ENCODE measurements at places on chromosomes 7 and 10.

- no peak for DNase-seq
Observed at GRCh38 chr7:46129831-46130230, 208.8 kb upstream of the IGFBP3 start.

DNA sequence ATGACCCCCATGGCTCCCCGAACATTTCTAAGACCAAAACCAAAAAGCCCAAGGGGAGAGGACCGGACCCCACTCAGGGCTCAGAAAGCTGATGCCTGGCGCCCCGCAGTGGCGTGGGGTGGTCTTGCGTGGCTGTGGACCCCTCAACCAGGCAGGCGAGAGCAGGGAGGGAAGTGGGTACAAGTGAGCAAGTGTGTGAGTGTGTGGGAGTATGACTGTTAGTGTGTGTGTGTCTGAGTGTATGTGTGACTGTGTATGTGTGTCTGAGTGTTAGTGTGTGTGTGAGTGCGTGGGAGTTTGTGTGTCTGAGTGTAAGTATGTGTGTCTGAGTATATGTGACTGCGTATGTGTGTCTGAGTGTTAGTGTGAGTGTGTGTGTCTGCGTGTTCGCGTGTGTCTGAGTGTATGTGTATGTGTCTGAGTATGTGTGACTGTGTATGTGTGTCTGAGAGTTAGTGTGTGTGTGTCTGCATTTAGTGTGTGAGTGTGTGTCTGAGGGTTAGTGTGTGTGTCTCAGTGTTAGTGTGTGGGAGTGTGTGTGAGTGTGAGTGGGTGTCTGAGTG is 34.0 kb upstream of the INSIG1 start:
- DNase-seq: no peak

GRCh38 chr7:104978460-104978859 is 35.5 kb upstream of the KMT2E start:
- no peak for DNase-seq

DNA sequence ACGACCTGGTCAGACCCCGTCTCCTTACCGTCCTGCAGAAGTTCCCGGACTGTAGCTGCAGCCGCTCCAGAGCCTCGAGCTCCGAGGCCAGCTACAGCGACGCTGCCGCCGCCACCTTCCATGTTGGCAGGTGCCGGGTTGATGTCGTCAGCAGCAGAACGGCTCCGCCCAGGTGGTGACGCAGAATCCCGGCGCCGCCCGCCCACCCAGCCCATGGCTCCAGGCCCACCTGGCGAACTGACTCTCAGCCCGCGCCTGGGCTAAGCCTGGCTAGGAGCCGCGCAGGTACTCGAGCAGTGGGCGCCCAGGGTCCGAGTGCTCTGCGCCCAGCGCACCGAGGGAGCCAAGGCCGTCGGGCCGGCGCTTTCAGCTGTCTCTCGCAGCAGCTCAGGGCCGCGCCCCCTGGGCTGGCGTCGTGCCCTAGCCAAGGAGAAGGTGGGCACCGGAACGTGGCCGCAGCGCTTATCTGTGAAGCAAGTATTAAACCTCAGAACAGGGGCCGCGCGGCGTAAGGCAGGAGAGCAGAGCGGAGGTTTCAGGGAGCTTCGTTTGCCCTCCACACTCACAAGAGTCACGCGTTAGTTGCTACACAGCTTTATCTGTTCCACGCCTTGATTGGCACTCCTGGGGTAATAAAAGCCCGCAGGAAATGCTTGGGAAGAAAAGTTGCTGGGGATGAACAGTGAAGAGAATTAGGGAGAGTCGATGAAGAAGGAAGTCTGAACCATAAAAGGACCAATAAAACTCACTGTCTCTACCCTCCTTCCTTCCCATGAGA is at the start of the genes COG5 and DUS4L:
Gene COG5 (minus strand): TSS at position 146 of the 778 bp plus-strand sequence. CDS start 24 bp downstream, at position 122.
Gene DUS4L (plus strand): TSS at position 197 of the 778 bp plus-strand sequence. CDS start 3,100 bp downstream, outside the sequence.
- DNase-seq: peak; percentile 70

DNA sequence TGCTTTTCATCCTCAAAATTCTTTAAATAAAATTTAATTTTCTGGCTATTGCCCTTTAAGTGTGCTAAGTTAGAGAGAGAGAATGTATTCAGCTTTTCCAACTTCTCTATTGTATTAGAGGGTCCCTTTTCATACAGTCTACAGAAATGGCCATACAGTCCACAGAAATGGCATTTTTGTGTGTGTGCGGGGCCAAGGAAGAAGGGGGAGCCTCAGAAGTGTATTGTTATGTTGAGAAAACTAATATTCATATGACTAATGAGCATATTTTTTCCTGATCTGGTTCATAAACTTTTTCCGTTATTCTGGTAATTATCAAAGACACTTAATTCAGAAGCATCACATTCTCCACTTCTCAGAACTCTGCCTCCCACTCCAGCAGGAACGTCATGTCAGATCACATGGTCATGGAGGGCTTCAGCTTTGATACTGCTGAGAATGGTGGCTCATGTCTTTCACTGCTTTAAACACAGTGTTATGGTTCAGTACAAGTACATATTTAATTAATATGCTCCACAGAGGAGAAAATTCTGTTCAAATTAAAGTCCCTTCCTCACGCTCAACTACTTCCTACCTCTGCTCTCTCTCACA is 37.1 kb downstream of the ELMO1 start:
- no peak for DNase-seq

DNA sequence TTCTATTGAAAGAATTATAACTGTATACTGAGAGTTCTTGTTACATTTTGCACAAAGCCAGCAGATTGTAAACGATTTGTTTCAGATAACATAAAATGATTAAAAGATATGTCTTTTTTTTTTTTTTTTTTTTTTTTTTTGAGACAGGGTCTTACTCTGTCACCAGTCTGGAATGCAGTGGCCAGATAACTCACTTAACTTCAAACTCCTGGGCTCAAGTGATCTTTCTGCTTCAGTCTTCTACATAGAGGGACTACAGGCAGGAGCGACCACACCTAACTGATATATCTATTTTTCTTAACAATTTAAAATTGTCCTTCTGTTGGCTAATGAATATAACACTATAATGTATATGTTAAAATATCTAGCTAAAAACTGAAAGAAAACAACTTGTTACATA is 317.3 kb upstream of the CACNA2D1 start:
- no peak for DNase-seq

DNA sequence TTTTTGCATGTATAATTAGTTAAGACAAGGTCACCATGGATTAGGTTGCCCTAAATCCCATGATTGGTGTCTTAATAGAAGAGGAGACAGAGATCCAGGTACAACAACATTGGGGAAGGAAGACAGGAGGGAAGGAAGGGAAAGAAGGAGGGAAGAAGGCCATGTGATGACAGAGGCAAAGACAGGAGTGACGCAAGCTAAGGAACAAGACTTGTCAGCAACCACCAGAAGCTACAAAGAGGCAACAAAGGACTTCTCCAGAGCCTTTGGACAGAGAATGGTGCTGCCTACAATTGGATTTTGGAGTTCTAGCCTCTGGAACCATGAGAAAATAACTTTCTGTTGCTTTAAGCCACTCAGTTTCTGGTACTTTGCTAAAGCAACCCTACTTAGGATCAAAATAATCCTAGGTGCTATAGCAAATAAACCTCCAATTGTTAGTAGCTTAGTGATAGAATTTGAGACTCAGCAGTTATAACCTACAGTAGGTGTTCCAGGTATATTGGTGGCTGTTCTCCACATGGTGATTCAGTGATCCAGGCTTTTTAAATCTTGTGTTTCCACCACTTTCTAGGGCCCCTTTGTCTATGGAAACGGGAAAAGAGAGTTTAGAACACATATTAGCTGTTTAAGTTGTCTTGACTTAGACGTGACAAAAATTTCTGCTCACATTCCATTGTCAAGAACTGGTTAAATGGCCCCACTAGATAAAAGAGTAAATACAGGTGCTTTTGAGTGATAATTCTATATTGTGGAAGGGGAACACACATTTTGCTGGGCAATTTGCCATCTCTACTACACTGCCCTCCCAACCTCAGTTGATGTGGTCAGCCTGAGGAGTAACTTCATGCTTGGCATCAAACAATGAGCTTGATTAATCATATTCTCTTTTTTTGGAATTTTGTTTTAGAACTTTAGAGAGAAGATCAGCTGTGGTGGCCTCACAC is 70.5 kb upstream of the SP4 start:
- DNase-seq: no peak

GRCh38 chr10:60894786-60895185 is 49.2 kb downstream of the RHOBTB1 start:
- no peak for DNase-seq

- DNase-seq: no peak
Observed at GRCh38 chr10:50560370-50560769, 63.4 kb downstream of the SGMS1 start.

DNA sequence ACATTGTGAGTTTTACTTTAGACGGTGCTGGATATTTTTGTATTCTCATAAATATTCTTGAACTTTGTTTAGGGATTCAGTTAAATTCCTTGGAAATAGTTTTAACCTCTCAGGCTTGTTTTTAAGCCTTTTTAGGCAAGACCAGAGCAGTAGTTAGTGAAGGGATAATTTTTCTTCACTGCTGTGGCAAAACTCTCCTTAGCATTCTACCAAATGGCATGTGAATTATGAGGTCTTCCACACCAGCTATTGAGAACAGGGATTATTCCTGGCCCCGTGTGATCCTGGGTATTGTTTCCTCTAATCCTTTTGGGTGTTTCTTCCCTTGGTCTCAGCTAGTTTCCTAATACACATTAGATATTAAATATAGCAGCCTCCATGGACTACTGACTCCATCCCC is 46.2 kb downstream of the CCDC71L start:
- DNase-seq: no peak

All from activated T-cell treated with anti-CD3 and anti-CD28 coated beads for 1 hour (primary cell).